ELR (cell line): ENCODE measurements at places on chromosomes 7 and 10.
A peak's percentile ranks its signal among the peaks of the same experiment; 100 is the strongest.

GRCh38 chr7:77528368-77528767, 8.7 kb upstream of the PTPN12 start:
- DNase-seq: no peak

DNA sequence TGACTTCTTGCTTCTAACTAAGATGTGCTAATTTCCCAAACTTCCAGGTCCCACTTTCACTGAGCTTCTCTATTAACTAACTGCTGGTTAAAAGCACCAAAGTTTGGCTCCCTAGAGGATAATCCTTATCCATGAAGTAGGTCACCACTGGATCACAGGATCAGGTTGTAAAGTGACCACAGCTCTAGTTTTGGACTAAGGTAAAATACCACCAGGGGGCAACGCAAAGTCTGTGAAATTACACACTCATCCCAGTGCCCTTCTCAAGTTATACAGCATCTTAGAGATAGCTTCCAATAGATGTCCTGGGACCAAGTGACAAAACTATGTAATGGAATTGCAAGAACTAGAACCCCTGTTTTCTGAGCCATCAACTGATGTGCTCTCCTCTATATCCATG, 116.4 kb upstream of the ASAH2 start:
- DNase-seq: peak; percentile 61

DNA sequence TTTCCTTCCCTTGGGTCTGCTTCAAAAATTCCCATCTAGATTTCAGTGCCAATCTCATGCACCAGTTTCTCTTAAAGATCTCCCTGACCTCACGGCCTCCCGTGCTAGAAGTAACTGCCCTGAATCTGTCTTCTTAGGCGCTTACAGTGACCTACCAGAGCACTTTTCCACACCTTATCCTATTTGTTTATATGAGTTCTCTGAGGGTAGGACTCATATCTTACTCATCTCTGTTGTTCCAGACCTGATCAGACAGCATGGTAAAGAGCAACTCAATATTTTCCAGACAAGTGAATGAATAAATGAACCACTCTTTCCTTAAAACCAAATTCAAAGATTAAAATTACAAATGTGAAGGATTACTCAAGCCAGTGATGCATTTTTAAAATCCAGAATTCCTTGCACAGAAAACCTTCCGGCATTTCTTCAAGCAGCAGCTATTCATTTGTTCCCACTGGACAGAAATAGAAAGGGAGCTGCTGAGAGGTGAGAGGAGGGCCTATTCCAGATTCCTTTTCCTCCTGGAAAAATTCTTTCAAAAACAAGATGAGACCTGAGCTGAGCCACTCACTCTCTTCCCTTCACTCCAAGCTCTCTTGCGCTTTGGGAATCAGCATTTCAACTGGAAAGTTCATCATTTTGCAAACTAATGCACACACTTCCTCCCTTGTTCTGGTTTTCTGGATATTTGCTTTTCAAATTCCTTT, 94.6 kb downstream of the ELMO1 start:
- no peak for DNase-seq

GRCh38 chr10:35487336-35488034, 117.7 kb upstream of the GJD4 start:
- no peak for DNase-seq

- DNase-seq: no peak
Measured at GRCh38 chr7:37698276-37698675, 14.7 kb downstream of the GPR141 start.

- DNase-seq: peak; percentile 52
Measured at GRCh38 chr10:63644418-63645142, 123.4 kb downstream of the REEP3 start.

GRCh38 chr10:18906636-18907035, 142.0 kb upstream of the MALRD1 start:
- DNase-seq: no peak

DNA sequence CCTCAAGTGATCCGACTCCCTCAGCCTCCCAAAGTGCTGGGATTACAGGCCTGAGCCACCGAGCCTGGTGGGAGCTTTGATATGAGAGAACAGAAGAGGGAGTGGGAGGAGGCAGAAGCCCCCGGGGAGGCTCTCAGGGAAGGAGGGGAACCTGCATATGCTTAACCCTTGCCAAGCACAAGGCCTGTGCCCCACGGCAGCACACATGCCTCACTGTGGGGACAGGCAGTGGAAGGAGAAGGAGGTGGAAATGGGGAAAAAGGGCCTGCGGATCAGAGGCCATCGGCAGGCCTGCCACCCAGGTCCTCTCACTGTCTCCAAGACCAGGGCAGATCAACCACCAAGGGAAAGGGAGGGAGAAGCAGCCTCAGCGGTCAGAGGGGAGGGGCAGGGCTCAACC, 7.2 kb upstream of the GRID1 start:
- no peak for DNase-seq

DNA sequence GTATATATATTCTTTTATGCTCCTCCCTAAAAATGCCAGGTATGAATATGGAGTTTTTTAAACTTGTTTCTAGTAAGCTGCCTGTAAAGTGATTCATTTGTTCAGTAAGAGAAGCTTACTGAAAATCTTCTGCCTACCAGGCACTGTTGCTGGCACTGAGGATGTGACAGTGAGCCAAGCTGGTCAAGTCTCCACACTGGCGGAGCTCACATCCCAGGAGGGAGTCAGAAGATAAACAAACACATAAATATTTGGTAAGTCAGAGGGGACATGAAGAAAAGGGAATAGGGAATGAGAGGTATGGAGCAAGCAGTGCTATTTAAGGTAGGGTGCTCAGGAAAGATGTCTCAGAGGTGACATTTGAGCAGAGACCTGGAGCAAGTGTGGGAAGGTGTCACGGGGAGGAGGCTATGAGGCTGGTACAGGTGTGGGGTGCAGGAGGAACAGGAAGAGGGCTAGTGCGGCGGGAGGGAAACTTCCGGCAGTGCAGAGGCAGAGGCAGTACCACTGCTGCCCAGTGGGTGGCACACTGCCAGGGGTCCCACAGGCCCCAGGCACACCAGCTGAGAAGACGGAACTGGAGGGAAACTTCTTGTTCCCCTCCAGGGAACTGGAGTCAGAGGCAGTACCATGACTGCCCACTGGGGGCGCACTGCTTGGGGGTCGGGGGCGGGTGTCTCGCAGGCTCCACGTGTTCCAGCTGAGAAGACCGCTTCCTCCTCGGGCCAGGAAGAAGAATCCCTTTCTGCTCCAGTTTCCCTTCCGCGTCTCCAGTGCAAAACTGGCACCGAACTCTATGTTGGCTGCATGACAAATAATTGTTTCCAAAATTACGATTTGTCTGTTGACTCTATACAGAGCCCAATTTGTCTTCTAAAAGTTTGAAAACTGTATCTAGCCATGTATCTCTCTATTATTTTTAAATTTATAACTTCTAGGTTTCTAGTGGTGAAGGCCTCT, 161.0 kb downstream of the TEX36 start:
- DNase-seq: peak; percentile 30

- DNase-seq: no peak
Measured at GRCh38 chr10:125592897-125593296, 90.1 kb downstream of the TEX36 start.

DNA sequence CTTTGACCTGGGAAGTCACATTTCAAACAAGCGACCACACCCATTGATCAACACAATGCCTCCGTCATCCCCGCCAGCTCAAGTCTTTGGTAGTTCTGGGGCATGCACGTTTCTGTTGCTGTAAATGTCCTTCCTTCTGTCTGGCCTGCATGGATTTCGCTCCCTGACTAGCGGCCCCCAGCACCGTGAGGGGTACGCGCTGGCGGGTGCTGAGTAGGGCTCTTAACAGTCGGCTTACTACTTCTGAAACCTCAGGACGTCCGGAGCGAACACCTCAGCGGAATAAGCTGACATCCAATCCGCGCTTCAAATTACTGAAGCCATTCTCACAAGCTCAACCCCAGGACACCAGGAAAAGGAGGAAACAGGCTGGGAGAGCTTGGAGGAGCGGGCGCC, 505 bp downstream of the NUDCD3 start:
- peak; percentile 66 for DNase-seq

- DNase-seq: no peak
Measured at GRCh38 chr7:151103973-151104372, 17.7 kb downstream of the AGAP3 start.

DNA sequence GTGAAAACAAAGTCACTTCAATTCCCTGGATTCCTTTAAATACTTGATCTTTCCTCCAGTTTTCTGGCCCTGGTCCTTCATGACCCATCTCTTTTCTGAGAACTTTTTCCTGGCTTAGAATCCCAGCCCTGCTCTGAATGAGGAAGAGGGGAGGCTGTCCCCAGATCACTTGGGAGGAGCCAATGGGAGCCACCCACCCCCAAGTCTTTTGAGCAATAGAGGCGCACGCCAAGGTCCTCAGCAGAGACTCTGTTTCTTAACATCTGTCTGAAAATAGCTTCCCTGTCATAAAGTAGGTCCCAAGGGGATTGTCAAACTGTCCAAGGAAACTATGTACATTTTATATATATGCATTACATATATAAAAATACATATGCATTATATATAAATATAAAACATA, 126.8 kb downstream of the ADRA2A start:
- no peak for DNase-seq

- peak; percentile 70 for DNase-seq
Measured at GRCh38 chr7:130814778-130815335, 80.8 kb upstream of the KLF14 start.

DNA sequence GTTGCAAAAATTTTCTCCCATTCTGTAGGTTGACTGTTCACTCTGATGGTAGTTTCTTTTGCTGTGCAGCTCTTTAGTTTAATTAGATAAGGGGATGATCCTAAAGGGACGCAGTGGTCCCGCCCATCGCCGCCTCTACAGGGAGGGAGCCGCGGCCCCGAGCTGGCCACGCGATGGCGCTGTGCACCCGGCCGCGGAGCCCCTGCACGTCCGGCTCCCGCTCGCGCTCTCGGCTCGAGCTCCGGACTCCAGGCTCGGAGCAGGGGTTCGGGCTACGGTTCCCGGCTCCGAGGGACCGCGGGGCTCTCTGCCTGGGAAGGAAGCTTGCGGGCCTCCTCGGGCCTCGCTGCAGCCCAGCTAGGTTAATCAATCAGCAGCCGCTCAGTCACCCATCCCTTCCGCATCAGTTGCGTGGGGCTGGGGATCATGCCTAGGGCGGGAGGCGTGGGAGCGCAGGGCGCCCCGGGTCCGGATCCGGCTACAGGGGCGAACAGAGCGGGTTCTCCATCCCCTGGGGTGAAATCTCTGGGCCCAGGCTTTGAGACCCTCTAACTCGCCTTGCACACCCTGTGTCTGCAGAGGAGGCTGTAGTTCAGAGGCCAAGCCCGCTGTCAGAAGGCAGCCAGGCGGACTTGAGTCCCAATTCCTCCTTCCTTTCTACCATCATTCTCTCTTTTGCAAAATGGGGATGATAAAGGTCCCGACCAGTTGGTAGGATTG, 97.9 kb downstream of the WDR11 start:
- peak; percentile 59 for DNase-seq

DNA sequence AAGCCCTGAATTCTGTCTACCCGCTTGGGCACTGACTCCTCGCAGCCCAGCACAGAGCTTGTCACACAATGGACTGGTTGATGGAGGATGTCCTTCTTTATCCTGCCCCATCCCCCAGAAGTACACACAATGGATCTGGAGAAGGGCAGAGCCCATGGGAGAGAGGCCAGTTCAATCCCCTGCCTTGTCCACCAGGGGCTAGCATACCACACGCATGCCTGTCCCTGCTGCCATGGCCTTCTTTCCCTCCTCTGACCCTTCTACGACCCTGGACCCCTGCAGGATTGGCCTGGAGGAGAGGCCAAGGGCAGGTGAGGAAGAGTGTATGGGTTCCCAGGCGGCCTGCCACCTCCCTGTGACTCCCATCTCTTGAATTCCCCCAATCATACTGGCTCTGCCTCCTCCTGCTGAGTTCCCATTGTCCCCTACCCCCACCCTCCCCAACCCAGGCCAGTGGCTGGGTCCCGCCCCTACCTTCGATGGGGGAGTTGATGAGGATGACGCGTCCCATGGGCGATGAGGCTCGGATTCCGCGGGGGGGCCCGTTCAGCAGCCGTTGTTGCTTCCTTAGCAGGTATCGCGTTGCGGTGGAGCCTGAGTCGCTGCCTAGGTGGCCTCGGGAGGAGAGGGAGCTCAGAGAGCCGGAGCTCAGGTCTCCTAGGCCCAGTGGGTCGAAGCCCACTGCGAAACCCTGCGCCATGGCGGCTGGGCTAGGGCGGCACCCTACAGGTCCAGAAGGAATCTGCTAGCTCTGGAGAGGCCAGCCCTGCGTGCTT, 1.2 kb downstream of the PDZD7 start:
- DNase-seq: peak; percentile 38
